Fibroblast of skin of right quadriceps (primary cell): ENCODE measurements at places on chromosomes 12 and 14.

- DNase-seq = no peak
These were observed 27.2 kb upstream of the GPR132 start for GRCh38 chr14:105092171-105093037.

DNA sequence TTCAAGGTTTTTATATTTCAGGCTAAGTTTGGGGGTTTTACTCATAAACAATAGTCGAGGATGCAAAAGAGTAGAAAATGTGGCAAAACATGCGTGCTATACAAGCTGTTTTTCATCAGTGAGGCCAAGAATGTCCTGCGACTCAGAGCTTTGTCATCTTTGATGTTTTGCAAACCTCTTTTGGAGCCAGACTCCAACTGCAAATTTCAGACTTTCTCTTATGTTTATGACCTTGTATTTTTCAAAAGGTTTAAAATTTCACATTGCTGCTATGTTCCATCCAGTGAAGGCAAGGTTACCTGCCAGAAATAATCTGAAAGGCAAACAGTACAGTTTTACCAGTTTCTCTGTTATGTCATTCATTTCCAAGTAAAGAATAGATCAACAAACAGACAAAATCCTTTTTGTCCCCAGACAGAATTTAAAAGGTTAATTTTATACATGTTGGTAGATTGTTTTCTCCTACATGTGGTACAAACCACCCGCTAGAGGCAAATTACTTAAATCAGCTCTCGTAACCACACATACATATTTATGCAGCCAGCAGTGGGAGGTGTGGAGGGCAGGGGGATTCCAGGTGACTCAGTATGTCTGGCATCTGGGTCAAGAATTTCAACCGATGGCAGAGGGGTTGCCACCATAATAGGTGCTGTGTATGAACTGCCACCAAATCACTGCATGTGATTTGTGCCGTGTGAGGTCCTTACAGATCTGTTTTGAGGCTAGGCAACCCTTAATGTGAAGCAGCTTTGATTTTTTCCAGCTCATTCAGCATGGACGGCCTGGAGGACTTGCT is 119.8 kb upstream of the CPM start:
- DNase-seq = peak; percentile 90

DNA sequence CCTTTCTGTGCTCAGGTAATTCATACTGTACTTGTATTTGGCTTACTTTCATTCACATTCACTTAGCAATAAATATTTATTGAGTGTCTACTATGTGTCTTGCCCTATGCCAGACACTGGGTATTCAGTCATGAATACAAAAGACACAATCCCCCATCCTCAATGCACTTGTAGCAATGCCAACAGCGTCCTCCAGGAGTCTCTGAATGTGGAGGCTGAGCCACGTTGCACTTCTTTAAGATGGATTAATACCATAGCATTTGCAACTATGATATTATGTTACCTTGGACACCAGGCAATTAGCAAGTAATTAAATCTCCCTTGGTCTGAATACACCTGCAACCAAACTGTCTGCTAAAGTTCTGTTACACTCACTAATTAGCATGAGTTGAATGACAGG is 58.8 kb downstream of the OTX2 start:
- no peak for DNase-seq

- no peak for DNase-seq
These were observed 71.8 kb downstream of the ZNF664 start for GRCh38 chr12:124044809-124045321.

DNA sequence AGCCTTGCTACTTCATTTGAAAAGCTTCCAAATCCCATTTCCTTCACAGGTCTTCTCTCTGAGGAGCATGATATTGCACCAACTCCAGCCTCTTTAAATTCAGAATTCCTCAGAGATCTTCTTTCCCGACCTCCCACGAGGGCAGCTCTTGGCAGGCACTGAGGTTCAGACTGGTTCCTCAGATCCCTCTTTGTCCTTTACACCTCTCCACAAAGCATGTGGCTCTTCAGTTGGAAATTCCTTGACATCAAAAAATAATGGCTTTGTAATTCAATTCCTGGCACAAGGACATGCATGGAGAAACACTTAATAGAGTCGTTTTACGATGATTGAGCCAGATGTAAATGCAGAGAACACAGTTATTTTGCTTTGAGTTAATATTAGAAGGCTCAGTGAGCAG is 63.2 kb upstream of the TMX1 start:
- DNase-seq = no peak

DNA sequence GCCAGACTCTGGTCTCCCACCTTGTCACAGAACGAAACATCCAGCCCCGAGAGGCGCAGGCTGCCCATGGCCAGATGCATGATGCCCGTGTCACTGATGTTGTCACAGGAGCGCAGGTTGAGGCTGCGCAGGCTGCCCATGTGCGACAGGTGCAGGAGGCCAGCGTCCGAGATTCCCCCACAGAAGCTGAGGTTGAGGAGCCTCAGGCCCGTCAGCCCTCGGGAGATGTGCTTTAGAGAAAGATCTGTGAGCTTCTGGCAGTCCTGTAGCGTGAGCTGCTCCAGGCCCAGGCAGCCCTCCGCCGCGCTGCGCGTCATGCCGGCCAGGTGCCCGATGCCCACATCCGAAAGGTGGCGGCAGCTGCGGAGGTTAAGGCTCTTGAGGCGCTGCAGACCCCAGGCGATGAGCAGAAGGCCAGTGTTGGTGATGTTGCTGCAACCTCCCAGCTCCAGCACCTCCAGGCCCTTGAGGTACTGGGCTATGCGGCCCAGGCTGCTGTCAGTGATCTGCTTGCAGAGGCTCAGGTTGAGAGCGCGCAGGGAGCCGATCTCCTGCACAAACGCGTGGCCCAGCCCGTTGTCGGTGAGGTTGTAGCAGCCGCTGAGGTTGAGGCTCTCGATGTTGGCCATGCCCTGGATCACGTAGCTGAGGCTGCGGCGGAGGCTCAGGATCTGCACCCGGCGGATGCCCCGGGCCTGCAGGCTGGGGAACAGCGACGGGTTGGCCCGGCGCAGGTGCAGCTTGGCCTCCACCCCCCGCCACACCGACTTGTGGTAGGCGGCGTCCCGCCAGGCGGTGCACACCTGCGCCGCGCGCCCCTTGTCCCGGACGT is 991 bp downstream of the FBXL14 start:
- DNase-seq = no peak

DNA sequence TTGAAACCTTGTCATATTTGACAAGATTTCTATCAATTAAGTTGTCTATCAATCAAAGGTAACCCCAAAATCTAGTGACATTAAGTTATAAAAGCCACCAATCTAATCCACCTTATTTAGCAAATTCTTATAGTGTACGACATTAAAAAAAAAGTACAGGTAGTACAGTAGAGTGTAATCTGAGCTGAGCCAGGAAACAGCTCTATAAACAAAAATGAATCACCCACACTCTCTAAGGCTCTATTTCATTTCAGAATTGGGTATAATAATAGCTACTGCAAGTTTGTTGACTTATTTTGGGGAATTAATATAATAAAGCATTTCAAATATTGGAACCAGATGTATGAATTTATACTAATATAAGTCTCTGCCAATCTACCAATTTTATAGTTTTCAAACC is 342.4 kb upstream of the FLRT2 start:
- no peak for DNase-seq

DNA sequence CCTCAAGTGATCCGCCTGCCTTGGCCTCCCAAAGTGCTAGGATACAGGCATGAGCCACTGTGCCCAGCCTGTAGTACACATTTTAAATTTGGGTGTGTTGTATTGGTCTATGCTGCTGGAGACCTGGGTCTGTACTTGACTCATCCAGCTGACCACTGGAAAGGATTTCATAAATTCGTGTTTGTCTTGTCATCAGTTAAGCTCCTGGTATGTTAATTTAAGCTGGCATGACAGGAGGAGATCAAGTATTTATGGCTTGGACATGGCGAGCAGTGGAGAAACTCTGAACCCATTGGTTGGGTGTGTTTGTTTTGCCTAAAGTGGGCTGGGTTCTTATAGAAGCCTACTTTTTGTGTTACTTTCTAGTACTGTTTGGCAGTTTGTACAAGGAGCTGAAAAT is 24.2 kb downstream of the YY1 start:
- peak; percentile 18 for DNase-seq

DNA sequence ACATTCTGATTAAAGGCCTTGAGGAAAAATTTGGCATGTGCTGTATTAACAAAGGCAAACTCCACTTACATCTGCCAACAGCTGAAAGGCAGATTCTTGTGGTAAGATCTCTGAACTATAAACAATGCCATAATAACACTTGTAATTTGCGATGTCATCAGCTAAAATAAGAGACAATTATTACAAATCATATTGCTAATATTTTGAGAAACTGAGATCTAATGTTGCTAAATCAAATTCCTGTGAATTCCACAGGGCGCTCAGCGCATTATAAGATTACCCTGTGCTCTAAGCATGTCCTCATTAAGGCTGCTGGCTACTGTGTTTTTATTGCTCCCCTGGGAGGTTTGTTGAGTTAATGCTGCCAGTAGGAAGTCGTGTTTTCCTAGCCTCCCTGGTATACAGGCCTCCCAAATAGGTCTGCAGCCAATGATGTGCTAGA is 244.8 kb downstream of the DACT1 start:
- DNase-seq = peak; percentile 96

- DNase-seq = peak; percentile 60
These were observed 98.1 kb downstream of the DDHD1 start for GRCh38 chr14:53055003-53055402.

DNA sequence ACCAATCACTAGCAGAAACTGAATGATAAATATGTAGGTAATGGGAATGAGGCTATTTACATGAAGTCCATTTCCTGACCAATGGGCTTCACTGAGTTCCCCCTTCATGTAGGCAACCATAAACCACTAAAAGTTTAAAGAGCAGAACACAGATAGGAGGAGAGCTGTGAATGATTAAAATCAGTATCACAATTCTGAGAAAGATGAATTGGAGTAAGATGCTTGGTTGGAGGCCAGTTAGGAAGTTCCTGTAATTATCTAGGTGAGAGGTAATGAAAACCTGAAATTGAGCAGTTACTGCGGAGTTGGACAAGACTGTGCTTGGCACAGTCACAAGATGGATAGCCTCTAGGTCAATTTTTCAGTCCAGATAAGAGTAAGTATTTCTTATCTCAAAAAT is 56.6 kb downstream of the GALNT4 start:
- no peak for DNase-seq

DNA sequence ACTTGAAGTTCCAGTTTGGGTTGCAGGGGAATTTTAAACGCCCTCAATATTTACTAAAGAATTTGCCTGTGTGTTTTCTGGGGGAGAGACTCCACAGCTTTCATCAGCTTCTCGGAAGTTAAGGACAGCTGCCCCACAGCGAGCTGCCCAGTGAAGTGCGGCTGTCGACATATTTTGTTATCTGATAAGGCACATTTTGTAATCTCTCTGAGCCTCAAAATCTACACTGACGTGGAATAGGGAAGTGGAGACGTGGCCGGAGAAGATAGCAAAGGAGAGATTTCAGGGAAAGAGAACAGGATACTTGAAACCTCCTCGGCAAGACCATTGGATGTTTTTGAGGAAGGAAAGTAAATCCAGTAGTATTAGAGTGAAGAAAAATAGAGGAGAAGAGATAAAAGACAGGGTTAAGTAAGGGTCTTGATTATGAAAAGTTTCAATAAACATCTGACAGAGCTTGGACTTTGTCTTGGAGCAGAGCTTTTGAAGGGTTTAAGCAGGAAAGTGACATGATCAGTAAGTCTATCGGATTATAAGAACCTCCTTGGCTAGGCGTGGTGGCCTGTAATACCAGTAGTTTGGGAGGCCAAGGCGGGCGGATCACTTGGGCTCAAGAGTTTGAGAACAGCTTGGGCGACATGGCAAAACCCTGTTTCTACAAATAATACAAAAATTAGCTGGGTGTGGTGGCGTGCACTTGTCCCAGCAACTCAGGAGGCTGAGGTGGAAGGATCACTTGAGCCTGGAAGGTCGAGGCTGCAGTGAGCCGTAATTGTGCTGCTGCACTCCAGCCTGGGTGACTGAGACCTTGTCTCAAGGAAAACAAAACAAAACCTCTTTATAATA is 1.1 kb downstream of the POLR3B start:
- DNase-seq = peak; percentile 58

GRCh38 chr12:20040831-20041230 is 327.5 kb upstream of the PDE3A start:
- DNase-seq = no peak

DNA sequence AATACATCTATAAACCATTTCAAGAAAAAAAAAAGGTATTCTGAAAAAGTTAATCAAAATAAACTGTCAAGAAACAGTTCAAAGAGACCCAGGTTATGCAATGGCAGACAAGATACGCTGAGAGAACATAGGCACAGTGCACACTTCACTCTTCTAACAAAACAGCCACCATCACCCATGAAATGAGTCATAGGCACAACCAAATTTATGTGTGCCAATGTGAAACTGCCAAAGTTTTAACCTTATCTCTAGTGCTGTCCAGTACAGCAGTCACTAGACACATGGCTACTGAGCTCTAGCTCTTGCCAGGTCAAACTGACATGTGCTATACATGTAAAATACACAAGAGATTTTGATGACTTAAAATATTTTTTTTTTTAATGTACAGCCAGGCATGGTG is 1.4 kb downstream of the CEP128 start:
- DNase-seq = no peak

GRCh38 chr12:14756334-14757143 is 46.7 kb downstream of the WBP11 start:
- no peak for DNase-seq

- DNase-seq = no peak
These were observed 33.5 kb downstream of the A2ML1 start for GRCh38 chr12:8855891-8856290.

GRCh38 chr12:3250576-3250975 is 173.4 kb downstream of the TSPAN9 start:
- DNase-seq = no peak

GRCh38 chr12:1528791-1529190 is 65.6 kb downstream of the FBXL14 start:
- DNase-seq = no peak

DNA sequence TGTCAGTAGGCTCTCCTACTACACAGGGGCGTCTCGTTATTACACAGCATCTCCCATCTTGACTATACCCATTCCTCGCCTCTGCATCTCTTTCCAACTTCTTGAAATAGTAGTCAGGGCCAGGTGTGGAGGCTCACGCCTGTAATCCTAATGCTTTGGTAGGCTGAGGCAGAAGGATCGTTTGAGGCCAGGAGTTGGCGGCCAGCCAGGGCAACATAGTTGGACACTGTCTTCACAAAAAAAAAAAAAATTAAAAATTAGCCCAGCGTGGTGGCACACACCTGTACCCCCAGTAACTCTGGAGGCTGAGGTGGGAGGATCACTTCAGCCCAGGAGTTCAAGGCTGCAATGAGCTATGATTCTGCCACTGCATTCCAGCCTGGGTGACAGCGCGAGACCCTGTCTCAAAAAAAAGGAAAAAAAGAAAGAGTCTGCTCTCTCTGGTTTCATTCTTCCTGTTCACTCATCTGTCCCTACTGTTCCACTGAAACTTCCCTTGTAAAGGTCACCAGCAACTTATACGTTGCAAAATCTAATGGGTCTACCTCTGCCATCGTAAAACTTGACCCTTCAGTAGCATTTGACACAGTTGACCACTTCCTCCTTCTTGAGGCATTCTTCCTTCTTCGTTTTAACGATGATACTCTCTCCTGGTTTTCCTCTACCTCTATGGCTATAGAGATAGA is 41.0 kb upstream of the PTGR2 start:
- DNase-seq = no peak
